ENCODE measurements at places on chromosomes 3 and 15. TPM values are rescaled to one million over a fixed set of nuclear protein-coding genes. Genes with fewer than 3 reads are reported as not detected.
A peak's percentile ranks its signal among the peaks of the same experiment; 100 is the strongest.

DNA sequence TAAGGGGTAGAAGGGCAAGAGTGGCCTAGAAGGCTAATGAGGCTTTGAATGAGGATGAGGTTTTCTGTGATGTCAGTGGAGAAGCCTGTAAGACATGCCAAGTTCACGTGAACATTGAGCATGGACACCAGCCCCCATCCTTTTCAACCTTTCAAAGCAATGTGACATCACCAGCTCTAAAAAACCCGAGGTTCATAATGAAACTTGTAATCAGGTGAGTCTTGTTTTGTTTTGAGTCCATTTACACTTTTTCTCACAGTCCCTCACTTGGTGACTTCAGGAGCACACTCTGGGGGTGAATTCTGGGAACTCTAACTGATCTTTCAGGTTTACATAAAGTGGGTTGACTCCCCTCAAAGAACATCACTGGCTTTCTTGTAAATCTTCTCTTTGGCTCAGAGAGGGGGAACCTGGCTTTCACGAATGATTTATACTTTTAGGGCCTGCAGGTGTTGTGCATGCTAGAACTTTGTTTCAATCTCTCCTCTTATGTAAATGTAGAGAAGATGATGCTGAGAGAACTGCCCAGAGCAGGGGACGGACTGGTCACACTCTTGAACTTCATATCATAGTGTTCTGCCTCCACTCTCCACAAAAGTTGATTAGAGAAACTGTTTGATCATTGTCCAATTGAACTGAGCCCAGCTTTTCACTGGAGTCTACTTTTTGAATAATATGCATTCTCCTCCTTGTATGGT, 224.7 kb upstream of the SATB1 start:
- no peak for DNase-seq

- no peak for DNase-seq
Measured at GRCh38 chr3:123611082-123611481, 26.2 kb upstream of the HACD2 start.

DNA sequence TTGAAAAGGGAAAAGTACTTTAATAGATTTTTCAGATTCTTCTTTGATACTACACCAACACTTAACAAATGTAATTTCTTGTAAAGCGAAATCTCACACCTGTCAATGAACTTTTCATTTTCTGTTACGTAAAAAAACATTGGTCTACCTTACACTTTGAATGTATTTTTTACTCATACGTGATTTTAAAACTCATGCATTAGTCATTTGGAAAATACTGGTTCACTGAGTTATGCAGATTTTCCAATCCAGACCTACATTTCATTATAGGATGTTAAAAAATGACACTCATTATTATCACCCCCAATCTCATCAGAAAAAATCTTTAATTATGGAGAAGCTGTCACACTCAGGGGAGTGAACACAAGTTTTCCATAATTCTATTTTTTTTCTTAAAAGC, 14.7 kb downstream of the VPS39 start:
- no peak for DNase-seq

CACNA2D3 gene
- total RNA-seq = 26.9 TPM

DNA sequence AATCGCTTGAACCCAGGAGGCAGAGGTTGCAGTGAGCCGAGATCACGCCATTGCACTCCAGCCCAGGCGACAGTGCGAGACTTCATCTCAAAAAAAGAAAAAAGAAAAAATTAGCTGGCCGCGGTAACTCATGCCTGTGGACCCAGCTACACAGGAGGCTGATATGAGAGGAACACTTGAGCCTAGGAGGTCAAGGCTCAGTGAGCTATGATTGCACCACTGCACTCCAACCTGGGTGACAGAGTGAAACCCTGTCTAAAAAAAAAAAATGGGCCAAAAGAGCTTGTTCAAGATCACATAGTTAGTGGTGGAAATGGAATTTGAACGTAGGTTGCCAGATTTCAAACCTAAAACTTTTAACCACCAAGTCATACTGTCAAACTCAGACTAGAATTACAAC, 46.2 kb upstream of the PPP4R2 start:
- DNase-seq = no peak

DNA sequence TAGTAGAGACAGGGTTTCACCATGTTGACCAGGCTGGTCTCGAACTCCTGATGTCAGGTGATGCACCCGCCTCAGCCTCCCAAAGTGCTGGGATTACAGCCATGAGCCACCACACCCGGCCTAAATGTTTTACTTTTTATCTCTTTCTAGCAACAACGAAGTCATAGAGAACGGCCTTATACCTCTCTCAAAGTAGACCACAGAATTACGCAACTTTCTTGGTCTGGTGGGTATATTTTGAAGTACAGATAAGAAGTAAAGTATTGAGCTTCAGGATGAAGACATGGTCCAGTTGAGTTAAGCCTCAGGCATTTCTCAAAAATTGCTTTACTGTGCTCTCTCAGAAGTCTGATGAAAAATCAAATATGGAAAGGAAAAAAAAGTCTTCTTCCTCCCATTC, 30.6 kb downstream of the FAM240A start:
- DNase-seq = no peak

EFHB gene
- total RNA-seq = not detected

DNA sequence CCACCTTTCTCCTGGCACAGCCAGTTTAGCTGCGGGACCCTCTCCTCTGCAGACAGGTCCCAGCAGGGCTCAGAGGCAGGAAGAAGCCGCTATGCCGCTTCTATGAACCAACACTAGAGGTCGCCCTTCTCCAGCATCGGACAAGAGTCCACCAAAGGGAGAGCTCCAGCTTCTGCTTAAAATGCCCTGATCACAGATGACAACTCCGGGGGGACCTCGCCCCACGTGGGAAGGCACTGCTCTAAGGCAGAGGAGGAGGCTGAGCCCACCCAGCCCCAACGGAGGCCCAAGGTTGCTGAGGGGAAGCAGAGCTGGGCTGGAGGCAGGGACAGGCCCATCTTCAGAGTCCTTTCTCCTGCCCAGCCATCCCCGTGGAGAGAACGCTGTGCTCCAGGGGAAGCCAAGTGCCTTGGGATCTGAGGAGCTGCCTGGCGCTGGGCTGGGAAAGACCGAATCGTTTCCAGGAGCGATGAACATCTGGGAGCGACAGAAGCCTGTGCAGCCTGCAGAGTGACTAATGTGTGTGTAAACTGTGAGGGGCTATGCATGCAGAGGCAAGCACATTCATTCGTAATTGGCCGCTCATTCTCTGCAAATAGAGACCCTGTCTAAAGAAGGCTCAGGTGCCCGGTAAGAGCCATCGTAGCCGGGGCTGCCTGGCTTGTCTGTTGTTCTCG, 43.5 kb upstream of the BDH1 start:
- peak; percentile 70 for DNase-seq

DNA sequence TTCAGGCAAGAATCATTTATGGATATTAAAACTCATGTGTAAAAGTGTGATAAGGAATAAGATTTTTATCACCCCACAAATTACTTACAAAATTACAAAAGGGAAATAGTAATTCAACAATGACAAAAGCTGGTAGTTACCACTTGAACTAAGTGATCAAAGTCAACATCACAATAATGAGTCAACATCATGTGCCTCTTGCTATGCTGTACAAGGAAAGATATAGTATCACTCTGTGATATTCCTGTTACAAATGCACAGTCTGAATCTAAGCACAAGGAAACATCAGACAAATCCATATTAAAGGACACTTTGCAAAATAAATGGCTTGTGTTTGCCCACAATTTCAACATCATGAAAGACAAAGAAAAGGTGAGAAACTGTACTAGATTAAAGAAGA, 90.5 kb upstream of the PLCL2 start:
- DNase-seq = no peak

C2CD4A gene
- not detected for total RNA-seq

- no peak for DNase-seq
Measured at GRCh38 chr3:81406318-81406717, 355.1 kb downstream of the GBE1 start.

GOLGA8M gene
- 1.4 TPM for total RNA-seq

GRCh38 chr15:38075466-38075865, 141.0 kb downstream of the TMCO5A start:
- no peak for DNase-seq

GRCh38 chr15:91924837-91925495, 71.5 kb downstream of the SLCO3A1 start:
- no peak for DNase-seq

ACKR2 gene
- 0.92 TPM for total RNA-seq

TRH gene
- total RNA-seq = not detected

SAXO2 gene
- 2.6 TPM for total RNA-seq

- no peak for DNase-seq
Measured at GRCh38 chr3:187064210-187065115, 74.8 kb downstream of the RPL39L start.

All from left ventricle myocardium superior (tissue), 1 donor.